ENCODE measurements at places on chromosomes 6 and 20.

DNA sequence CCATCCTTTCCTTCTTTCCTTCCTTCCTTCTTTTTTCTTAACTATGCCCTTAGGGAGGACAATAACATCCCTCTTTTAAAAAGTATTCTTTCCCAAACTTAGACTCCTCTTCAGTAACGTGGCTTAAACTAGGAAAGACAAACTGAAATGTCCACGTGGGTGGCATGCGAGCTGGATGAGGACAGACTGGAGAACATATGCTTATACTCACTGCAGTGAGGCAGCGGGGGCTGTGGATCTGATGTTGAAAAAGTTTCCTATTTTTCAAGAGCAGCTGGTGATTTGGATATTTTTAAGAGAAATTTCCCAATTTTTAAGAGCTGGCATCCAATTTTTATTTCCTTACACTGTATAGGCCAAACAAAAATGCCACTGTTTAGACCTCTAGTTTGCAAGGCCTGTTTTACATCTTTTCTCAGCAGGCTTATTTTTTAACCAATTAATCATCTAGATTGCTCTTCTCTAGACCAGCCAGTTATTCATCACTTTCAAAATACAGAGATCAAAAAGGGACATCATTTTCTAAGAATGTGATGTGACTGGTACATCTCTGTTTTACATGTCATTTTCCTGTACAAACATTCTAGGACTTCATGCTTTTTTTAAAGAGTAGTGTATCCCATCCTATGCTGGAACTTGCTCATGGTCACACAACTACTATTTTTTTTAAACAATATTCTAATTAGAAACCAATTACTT is 226.5 kb downstream of the BTBD9 start:
- peak; percentile 72 for DNase-seq

DNA sequence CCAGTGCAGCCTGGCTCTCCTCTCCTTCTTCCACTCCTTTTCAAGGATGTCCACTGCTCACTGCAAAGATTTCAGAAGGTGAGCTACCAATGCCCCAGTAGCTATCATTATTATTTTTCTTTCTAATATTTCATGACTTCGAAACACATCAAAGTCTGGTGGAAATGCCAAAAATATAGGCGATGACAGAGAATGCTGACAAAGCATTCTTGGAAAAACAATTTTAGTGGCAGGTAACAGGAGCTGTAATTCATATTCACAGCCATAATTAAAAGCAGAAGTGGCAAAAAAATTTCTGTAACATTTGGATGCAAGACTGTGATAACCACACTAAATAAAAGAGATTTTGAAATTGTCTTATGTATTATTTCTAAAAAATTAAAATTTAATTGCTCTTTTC is 133.6 kb downstream of the RALGAPA2 start:
- no peak for DNase-seq

DNA sequence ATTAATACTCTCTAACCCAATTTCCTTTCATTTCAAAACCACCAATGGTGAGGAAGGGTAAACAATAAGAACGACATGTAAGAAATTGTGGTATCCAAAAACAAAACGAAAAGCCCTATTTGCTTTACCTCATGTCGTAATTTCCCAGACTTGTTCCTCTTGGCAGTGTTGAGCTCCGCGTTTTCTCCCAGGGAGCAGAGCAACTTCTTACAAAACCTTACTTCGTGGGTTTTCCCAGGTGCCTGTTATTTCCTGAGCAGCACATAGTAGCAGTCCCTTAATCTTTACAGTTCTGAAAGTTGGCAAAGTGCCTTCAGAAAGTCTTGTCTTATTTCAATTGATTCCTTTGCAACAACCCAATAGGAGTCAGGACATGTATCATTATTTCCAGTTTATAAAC is 207.9 kb upstream of the MARCKS start:
- DNase-seq: no peak

DNA sequence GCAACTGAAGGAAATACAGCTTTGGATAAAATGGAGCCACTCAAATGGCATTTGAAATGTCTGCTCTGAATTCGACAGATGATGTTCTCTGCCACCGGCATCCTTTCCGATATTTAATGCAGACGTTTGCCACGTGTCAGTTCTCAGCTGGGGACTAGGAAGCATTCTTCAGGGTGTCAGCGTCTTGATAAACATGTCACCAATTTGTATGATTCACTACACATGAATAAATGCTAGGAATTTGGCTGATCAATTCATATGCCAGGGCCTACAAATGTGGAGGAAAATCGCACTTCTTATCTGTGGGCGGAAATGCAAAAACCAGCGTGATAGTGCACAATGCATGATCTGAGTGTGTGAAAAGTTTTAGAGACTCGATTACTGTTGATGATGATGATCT is 169.5 kb downstream of the SLC24A3 start:
- DNase-seq: no peak

GRCh38 chr20:1417273-1417672 is 24.4 kb upstream of the FKBP1A start:
- DNase-seq: no peak

DNA sequence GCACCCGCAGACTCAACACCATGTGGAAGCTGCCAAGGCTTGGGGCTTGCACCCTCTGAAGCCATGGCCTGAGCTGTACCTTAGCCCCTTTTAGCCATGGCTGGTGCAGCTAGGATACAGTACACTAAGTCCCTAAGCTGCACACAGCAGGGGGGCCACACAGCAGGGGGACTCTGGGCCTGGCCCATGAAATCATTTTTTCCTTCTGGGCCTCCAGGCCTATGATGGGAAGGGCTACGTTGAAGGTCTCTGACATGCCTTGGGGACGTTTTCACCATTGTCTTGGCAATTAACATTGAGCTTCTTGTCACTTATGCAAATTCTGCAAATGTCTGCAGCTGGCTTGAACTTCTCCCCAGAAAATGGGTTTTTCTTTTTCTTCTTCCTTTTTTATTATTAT is 103.3 kb downstream of the SLC16A10 start:
- no peak for DNase-seq

DNA sequence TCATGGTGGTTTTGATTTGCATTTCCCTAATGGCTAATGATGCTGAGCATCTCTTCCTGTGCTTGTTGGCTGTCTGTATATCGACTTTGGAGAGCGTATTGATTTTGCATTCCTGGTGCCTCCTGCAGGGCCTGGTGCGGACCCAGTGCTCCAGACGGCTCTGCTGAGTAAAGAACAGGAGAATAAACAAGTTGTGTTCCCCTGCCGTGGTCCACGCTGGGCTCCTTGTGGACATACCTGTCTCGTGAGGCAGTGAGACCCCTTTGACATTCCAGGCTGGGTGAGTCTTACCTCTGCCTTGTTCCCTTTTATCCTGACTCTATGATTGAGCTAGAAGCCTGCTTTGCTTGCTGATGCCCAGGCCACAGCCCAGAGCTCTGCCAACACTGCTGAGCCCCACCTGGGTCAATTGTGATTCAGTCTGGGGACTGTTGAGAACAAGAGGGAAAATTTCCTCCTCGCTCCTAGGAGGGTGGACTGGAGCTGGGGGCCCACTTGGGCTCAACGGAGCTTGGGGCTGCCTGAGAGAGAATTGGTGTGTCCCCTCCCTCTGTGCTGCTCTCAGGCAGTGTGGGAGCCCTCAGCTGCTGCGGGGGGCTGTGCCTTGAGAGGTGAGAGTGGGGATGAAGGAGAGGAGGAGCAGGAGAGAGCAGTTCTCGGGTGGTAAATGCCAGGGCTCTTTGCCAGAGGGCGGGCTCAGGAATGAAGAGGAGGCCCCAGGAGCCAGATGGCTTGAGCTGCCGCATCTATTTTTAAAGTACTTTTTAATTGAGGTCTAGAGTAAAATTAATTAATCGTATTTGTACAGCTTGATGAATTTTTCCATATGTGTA is 43.7 kb upstream of the PMEPA1 start:
- peak; percentile 37 for DNase-seq

DNA sequence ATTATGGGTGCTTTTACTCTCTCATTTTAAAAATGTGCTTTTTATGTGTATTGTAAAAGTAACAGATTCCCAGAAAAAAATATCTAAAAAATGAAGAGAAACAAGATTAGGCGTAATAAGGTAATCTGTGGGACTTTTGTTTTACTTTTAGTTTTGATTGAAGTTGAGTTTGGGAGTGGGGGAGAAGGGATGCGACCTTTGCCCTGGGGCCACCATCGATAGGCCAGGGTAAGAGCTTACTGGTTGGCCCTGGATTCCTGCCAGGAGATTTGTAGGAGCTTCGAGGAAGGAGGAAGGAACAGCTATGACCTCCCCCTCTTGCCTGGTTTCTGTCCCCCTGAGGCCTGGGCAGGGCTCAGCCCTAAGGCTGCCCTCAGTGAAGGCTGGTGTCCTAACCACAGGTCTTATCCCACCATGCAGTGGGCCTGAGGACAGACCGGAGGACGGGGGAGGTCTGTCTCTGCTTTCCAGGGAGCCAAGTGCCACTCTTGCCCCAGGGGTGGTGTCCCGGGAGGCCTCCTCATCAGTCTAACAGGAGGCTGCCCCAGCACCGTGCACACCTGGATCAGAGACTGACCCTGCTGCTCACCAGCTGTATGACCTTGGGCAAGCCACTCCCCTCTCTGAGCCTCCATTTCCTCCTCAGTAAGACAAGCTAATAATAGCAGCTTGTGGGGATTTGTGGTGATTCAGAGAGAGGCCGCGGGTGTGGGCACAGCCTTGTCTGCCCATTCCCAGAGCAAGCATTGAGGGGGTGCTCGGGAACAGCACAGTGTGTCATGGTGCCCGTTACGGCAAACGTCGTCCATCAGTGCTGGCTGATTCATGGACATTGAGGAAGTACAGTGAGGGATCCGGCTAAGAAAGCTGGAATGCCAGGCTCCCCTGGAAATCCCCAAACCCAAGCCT is 21.2 kb downstream of the TGM2 start:
- no peak for DNase-seq

GRCh38 chr6:154360476-154360875 is 3.9 kb upstream of the IPCEF1 start:
- DNase-seq: no peak

DNA sequence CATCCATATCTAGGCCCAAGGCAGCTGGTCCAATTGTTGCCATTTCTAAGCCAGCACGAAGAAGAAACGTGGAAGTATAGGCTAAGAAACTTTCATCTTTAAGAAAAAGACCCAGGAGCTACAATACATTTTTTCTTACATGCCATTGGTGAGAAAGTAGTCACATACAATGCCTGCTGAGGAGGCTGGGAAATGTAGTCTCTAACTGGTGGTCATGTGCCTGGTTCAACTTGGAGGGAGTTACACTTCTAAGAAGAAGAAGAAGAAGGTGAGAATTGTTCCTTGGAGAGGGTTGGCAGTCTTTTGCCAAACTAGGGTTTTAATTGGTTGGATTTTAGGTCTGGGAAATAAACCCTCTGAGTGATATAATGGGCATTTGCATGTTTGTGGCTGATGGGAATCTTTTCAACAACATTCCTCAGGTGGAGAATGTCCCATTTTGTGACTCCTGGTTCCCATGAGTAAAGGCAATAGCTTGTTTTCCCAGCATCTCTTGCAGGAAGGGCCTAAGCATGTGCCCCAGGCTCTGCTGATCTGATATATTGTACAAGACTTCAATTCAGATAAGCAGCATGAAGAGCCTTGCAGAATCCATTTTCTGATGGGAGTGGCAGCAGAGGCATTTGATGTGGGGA is 47.0 kb upstream of the PREP start:
- DNase-seq: no peak

- no peak for DNase-seq
These were observed 91.5 kb downstream of the RIN2 start for GRCh38 chr20:19849341-19850197.

GRCh38 chr6:170255426-170256125 is 35.3 kb downstream of the DLL1 start:
- DNase-seq: no peak

GRCh38 chr20:38418509-38419204 is 16.5 kb downstream of the SNHG17 start:
- DNase-seq: no peak

DNA sequence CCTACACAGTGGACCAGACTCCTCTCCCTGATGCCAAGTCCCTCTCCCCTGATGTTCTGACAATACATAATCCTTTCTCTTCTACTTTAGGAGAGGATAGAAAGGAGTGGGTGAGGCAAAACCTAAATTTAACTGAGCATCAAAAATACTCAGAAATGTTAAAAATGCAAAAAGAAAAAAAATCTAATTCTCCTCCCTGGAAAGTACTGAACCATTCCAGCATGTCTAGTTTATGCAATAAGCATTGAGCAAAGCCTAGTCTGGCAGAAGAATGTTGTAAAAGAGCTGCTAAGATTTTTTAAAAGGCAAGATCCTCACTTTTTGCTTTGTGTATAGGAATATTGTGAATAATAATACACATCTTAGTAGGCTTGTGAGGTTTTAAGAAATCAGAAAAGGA is 116.6 kb upstream of the STXBP5 start:
- no peak for DNase-seq

DNA sequence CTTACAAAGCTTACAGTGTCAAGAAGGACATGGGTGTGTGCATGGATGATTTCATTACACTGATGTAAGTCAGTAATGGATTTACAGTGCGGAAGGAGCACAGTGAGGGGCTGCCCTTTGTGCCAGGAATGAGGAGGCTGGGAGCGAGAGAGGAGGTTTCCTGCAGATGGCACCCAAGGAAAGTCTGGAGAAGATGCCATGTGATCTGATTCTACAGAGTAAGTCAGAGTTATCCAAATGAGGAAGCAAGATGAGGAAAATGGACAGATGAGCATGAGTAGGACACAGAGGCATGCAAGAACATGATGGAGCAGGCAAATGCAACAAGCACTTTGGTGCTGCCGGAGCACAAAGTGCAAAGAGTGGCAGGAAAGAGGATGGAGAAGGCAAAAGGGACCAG is 29.7 kb downstream of the MAP7 start:
- no peak for DNase-seq

DNA sequence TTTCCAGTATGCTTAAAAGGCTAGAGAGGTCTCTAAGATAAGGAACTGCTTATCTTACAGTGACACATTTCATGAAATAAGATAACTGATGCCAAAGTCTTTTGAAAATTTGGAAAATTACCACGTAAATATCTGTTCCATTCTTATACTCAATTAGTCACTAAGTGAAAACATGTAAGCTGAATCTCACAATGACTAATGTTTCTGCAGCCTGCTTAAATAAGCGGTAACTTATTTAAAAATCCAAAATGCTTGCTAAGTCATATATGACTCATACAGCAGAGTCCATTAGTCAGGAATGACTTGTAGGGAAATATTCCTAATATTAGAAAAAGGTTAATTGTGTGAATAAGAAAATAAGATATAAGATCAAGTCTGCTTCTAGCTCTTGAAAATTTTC is 27.8 kb upstream of the LGSN start:
- DNase-seq: no peak

- DNase-seq: no peak
These were observed 54.2 kb downstream of the KLHL31 start for GRCh38 chr6:53611342-53611741.

GRCh38 chr6:85323435-85324040 is 126.3 kb upstream of the NT5E start:
- peak; percentile 83 for DNase-seq

DNA sequence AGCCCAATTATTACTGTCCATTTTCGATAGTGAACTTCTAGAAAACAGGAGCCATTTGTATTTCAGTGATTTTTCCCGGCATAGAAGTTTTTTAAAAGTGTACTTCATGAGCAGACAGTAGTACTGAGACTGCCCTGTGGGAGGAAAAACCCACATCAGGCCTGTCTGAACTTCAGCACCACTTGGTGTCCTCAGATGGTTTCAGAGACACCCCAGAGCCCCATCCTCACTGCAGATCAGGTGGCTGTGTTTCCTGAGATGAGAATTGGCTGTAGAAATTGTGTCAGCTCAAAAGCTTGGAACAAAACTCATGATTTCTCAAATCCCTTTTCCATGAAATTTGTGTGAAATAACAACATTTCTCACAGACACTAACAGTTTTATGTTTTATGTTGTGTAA is 110.0 kb upstream of the RIN2 start:
- no peak for DNase-seq

All from suprapubic skin (tissue), 4 donors.